ENCODE measurements at places on chromosomes 7 and 10.

- DNase-seq, result no peak
Observed at GRCh38 chr10:95877881-95878280, 29.9 kb upstream of the CC2D2B start.

GRCh38 chr7:139711991-139712743 lies 65.6 kb downstream of the HIPK2 start:
- DNase-seq, result no peak

DNA sequence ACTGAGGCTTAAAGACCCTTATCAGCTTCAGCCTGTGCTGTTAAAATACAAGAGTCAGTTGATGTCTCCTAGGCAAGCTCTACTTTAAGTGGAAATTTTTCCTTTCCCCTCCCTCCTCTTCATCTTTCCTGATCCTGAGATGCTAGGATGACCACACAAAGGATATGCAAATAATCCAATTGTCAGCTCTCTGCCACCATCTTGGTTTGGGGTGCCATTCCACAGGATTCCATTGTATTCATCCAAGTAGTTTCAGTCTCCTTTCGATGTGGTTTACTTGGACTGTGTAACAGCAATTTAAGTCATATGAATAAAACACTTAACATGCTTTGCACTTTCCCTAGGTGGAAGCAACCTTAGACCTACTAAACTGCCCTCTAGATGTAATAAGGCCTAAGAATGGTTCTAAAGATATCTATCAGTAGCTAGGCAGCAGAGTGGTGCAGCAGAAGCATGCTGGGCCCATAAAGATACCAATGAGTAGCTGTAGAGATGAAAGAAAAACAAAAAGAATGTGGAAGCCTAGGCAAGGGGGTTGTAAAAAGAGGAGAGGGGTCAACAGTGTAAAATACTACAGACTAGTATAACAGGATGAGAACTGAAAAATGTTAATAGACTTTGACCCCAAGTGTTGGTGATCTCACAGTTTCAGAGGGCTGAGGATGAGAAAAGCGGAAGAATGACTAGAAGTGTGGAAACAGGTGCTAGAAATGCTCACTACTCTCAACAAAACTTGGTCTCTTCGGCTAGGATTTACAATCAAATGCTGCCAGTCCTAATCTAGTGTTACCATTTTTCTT lies 2.4 kb upstream of the CFAP69 start:
- no peak for DNase-seq

DNA sequence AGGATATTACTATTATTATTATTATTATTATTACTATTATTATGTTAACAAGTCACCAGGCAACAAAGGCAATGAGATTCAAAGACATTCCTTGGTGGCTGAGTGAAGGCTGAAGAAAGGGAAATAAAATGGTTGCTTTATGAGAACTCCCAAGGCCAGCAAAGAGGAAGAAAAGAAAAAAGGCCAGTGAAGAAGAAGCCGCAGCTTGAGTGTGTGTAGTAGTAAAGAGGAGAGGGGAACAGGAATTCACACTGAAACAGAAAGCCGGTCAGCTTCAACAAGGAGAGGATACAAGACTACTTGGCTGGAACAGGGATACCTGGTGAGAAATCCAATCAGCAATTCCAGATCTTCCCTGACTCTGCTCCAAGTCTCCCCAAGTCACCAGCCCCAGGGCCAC lies 42.4 kb downstream of the PLXNA4 start:
- DNase-seq, result no peak

DNA sequence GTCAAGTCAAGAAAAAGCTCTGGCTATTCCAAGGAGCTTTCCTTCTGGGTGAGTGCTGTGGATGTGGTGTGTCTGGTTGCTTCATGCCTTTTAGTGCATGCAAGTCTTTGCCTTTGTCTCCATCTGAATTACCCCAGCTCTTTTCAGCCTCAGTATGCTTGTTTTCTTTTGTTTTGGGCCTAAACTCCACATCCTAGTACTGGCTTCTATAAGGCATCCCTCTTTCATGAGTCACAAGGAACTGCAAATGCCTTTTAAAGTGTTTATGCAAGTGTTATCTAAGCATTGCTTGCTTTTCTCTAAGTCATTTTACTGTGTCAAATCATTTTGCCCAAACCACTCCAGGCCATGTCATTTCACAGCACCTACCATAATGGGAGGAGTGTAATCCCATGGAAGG lies 132.1 kb downstream of the PLCE1 start:
- DNase-seq, result no peak

DNA sequence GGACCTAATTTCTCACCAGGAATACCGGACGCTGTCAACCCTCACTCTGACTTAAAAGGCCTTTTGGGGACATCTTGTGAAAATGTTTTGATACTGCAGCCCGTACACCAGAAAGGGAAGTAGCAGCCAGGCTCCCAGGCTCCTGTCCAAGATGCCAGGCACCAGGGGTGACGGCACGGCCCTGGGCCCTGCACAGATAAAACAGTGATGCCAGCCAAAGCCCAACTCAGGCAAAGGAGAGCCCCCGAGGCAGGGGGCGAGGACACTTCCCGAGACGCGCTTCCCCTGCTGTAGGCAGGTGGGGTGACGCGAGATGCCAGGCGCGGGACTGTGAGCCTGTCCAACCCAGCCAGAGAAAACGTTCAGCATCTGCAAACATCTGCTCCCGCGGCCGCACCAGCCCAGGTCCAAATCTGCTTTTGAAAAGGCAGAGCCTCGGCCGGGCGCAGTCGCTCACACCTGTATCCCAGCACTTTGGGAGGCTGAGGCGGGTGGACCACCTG lies 15.7 kb downstream of the ZFAND2A start:
- no peak for DNase-seq

- DNase-seq, result no peak
Observed at GRCh38 chr7:155524018-155524556, 22.3 kb downstream of the CNPY1 start.

GRCh38 chr7:41054960-41055661 lies 647.8 kb downstream of the INHBA start:
- no peak for DNase-seq

- no peak for DNase-seq
Observed at GRCh38 chr7:159023746-159024145, 120.9 kb downstream of the VIPR2 start.

GRCh38 chr10:133257489-133258065 lies 19.1 kb downstream of the ADAM8 start:
- no peak for DNase-seq

DNA sequence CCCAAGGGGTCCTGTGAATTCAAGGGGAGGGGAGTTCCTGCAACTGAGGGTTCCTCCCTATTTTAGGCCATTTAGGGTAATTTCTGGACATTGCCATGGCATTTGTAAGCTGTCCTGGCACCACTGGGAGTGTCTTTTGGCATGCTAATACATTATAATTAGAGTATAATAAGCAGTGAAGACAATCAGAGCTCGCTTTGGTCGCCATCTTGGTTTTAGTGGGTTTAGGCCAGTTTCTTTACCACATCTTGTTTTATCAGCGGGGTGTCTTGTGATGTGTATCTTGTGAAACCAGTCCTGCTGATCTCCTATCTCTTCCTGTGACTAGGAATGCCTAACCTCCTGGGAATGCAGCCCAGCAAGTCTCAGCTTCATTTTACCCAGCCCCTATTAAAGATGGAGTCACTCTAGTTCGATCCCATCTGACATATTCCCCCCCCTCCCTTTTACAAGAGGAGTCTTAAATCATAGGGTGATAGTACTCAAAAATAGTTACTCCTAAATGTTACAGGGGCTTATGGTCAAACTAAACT lies 43.2 kb downstream of the SVOPL start:
- no peak for DNase-seq

DNA sequence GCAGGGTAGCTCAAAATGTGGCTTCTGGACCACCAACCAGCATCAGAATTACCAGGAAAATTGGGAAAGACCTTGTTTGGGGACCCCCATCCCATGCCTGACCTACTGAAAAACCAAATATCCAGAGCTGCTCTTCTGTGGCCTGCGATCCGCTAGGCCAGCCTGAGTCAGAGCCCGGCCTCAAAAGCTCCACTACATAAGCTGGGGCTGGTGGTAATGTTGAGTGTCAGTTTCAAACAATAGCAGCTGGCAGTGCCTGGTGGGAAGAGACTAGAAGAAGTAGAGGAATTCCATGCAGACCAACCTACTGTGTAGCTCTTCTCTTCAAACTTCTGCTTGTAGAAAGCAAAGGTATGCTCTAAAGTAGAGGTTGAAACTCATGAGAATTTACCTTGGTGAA lies 52.0 kb downstream of the KLRG2 start:
- no peak for DNase-seq

DNA sequence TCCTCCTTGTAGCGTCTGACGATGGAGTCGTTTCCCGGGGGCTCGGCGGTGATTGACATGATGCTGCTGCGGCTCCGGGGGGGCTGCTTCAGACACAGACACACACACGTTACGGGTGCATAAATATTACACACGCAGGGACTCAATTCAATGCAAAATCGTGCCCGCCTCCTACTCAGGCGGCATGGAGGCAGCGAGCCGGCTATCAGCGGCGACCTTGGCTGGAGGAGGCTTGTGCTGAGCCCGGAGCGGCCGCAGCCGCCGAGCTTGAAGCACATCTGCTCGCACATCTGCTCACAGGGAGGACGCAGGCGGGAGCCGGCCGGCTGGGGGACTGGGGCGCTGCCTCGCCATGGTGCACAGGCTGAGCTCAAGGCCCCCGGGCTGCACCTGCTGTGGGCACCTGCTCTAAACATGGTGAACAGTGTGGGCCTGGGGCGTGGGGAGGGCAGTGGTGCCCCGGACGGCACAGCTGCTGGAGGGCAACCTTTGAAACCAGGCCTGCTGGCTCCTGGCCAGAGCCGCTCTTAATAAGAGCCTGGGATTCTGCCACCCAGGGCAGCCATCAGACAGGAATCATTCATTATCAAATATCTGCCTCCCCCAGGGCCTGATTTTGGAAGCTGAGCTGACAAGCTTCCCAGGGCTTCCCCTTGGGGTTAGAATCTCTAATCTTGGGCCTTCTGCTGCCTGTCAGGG lies 84.7 kb upstream of the GNA12 start:
- DNase-seq, result no peak

GRCh38 chr7:47635091-47636080 lies 53.5 kb upstream of the TNS3 start:
- no peak for DNase-seq

DNA sequence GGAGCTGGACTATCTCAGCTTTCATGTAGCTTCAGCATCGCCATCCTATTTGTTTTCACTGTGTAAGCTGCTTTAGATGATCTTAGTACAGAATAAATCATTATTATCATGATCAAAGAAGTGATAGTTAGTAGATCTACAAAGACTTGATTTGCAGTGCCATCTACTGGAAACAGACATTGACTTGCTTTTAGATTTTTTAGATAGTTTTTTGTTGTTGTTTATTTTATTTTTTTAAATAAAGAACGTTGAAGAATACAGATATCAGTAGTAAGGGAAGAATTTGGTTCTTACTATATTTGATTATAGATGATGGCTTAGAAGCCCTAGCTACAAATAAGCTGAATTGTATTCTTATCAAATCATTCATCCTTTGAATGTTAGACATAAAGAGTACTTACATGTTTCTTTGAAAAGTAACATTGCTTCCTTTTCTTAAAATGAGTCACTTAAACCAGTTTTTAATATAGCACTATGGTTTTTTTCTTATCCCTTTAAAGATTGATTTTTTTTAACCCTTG lies 6.3 kb upstream of the SFMBT2 start:
- DNase-seq, result no peak

DNA sequence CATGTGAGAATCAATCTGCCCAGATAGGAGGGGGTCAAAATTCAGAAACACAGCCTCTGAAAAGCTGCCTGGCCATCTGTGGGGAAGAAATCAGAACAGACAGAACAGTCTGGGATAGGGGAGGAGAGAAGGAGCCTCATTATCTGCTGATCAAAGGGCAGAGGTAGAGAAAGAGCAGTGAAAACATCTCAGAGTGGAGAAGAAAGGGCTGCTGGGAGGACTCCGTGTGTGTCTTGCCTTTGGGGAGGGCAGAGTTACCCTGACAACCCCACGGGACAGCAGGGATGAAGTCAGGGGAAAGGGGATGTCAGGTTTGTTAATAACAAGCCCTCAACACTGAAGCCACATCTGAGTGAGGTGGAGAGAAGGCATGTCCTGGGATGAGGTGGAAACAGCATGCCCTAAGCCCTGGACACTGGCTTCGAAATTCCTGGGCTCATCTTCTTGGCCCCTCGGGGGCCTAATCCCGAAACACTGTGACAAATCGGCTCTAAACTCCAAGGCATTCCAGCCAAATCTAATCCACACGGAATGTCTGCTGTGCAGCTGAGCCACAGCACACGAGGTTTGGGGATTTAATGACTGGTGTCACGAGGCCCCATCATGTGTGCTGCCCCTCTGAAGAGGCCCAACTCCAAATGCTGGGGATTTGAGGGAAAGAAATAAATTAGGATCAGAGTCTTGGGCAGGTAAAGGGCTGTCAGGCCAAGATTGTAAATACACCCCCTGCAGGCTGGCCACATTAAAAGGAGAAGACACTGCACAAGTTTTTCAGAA lies 82.8 kb upstream of the FGFR2 start:
- no peak for DNase-seq

DNA sequence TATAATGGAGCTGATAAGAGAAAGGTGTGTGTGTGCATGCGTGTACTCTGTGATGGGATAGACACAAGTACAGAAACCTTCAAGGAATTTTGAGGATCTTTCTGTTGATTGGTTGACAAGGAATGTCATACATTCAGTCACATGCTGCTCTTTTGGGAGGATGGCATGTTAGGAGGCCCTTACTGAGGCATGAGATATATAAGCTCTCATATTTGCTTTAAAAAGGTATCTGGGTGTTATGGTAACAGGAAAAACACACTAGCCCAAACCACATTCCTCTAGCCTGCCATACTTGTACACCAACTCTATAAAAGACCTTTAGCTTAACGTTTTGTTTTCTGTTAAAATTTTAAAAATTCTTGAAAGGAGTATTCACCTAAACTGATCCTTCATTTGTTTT lies 72.5 kb upstream of the EGFR start:
- DNase-seq, result no peak

DNA sequence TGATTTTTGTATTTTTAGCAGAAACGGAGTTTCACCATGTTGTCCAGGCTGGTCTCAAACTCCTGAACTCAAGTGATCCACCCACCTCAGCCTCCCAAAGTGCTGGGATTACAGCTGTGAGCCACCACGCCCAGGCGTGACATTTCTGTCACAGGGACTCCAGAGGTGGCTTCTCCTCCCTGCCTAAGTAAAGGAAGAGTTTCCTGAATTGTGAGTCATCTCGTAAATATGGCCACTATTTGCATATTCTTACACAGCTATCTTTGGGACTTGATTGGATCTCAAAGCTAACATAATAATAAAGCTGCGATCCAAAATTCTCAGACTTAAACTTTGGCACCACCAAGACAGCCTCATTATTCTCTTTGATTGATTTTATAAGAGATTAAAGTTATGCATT lies 50.1 kb downstream of the ADARB2 start:
- no peak for DNase-seq

GRCh38 chr7:116229366-116229765 lies 19.0 kb downstream of the TES start:
- DNase-seq, result no peak

DNA sequence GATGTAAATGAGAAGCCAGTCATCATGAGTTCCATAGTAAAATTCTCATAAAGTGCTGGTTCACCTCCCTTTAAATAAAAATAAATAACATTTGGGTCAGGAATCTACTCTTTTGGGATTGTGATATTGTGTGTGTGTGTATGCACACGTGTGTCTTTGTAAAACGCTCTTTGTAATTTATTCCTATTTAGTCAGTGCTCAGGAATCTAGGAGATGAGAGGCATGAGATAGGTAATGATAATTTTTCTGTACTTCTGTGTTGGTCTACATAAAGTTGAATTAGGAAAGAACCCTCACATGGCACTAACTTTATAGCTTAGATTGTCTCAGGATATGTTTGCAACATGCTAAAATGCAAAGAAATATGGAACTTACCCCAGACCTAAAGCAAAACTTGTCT lies 4.9 kb upstream of the CALCR start:
- DNase-seq, result no peak

Data from effector CD4-positive, alpha-beta T cell (primary cell).